Activated T-cell treated with anti-CD3 and anti-CD28 coated beads for 48 hours (primary cell): ENCODE measurements at places on chromosomes 3 and 15.

GRCh38 chr3:41175365-41175764 lies 23.9 kb upstream of the CTNNB1 start:
- DNase-seq, result no peak

DNA sequence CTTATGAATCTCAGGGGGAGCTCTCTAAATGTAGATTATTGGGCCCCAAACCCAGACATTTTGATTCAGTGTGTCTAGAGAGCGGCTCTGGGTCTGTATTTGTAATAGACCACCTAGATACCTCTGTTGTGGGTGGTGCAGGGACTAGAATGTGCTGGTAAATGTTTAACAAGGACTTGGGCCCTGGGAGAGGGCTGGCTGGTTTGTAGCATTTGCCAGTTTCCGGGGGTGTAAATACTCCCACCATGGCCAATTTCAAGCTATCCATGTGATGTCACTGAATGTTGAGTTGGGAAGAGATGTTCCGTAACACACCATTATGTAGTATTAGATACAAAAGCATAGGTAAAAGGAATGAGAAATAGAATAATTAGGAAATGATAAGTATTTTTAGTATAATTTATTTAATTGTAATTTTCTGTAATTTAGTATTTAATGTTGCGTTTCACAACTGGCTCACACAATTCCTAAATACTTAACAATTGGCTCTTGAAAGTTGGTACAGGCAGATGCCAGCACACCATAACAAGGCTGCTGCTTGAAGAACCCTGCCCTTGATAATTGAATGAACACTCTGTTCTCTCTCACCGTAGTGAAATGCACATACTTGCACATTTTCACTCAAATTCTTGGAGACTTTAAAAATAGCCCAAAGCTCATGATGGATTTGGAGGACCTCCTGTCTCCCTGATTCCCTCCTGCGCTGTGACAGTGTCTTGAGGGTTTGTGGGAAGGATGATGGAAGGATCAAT lies 359.2 kb upstream of the PROK2 start:
- no peak for DNase-seq

GRCh38 chr3:20909511-20909910 lies 723.5 kb upstream of the SGO1 start:
- DNase-seq, result no peak

DNA sequence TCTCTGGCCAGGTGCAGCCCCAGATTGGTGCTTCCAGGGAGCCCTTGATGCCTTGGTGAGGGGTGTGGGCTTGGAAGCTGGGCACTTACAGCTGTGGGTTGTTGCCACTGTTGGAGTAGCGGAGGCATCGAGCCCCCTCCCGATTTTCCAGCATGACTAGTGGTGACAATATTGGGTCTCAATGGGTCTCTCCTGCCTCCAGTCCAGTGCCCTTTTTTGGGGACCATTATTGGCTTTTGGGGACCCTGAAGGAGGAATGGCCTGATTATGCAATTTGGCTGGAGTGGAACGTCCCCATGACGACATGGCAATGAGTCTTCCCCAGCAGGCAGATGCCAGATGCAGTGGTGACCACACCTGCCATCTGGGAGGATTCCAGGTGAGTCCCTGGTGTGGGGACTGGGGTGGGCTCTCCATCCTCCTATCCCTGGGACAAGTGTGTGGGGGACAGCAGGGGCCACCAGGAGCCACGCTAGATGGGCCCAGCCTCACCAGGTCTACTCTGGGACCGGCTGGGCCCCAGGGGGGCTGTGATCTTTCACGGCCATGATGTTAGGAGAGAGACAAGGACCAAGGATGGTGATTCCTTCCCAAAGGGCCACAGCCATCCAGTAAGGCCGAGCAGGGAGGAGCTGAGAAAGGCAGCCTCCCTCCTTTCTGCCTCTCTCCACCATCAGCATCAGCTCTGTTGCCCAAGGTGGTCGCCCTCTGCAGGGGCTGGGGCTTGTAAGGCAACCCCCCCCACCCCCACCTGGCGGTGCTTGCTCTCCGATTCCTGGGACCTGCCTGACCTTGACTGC lies 196.8 kb downstream of the GOLGA6L6 start:
- DNase-seq, result no peak

GRCh38 chr15:88717382-88718031 lies 78.7 kb downstream of the ISG20 start:
- no peak for DNase-seq
